Stimulated activated CD4-positive, alpha-beta T cell treated with anti-CD3 and anti-CD28 coated beads, Interleukin-1b, Interleukin-23, amount 100 ng/mL, for 1 hour (primary cell): ENCODE measurements at places on chromosomes 4 and X.

- DNase-seq: no peak
These were observed 24.5 kb downstream of the RBMX start for GRCh38 chrX:136856050-136856449.

GRCh38 chr4:138055890-138056289 lies 186.3 kb downstream of the SLC7A11 start:
- DNase-seq: no peak

DNA sequence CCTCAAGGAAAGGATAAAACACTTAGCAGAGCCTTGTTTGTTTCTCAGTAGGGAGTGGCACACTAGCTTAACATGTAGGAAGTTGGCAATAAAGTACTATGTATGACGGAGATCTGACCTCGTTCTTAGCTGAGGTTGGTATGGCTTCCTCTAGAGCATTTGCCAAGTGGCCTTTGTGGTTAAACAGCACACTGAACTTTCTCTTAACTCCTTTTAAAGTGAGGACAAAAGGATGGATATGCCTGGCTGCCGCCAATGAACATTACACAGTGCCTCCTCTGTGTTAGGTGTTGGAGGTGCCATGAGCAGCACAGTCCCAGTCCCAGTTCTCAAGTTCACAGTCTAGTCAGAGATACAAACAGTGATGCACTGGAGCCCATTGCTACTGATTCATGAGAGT lies 54.4 kb downstream of the VGLL1 start:
- DNase-seq: no peak

GRCh38 chr4:876780-877179 lies 50.9 kb upstream of the CPLX1 start:
- no peak for DNase-seq

DNA sequence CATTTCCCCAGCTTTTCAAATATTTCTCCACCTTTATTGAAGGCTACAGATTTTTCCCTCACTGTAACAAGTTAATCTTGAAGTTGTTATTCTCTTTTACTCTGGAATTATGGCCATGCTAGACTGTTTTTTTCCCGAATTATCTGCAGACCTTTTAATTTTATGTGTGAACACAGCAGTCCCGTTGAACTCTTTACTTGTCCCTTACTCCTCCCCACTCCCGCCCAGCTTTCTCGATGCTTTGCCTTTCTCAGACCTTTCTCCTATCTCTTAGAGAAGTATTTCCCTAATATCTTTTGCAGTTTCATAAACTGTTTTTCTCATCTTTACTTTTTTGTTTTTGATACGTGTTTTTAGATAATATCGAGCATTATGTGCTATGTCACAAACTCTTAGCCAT lies 776 bp downstream of the CEP44 start:
- no peak for DNase-seq

GRCh38 chr4:84531689-84532088 lies 32.6 kb upstream of the NKX6-1 start:
- DNase-seq: no peak

GRCh38 chrX:39758791-39759525 lies 338.8 kb downstream of the BCOR start:
- DNase-seq: no peak

GRCh38 chrX:14476205-14476604 lies 53.1 kb upstream of the GLRA2 start:
- no peak for DNase-seq

DNA sequence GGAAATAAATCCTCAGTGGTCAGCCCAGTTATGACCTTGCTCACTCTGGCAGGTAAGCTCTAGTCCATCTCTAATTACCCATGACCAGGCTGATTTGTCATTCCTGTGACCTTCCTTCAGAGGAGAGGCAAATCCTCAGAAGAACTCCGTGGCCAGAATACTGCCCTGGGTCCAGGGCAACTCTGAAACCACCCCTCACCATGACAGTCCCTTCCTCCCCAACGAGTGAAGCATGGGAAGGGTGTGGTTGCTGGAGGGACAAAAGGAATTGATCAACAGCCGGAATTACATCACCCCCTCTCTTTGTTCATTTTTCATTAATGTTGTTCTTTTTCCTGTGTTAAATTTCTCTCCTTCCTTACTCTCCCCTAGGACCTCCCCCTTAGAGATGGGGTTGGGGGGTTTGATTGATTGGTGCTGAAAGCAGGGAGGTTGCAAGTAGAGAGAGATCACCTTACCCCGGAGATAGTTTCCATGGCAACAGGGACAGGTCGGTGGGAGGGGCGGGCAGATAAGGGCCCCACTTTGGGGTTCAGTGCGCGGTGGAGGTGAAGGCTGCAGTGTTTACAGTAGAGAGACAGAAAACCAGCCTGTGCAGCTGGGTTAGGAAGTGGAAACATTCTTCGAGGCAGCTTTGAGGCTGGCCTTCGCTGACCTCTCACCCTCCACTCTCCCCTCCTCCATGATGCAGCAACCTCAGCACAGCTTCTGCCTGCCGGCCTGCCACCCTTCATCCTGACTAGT lies 647.4 kb downstream of the BCOR start:
- no peak for DNase-seq

DNA sequence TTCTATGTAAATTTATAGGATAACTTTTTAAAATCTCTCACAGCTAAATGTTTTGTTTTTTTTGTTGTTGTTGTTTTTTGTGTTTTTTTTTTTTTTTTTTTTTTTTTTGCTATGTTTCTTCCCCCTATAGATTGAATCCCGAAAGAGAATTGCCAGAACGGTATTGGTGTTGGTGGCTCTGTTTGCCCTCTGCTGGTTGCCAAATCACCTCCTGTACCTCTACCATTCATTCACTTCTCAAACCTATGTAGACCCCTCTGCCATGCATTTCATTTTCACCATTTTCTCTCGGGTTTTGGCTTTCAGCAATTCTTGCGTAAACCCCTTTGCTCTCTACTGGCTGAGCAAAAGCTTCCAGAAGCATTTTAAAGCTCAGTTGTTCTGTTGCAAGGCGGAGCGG lies 4.1 kb downstream of the BRS3 start:
- DNase-seq: no peak

DNA sequence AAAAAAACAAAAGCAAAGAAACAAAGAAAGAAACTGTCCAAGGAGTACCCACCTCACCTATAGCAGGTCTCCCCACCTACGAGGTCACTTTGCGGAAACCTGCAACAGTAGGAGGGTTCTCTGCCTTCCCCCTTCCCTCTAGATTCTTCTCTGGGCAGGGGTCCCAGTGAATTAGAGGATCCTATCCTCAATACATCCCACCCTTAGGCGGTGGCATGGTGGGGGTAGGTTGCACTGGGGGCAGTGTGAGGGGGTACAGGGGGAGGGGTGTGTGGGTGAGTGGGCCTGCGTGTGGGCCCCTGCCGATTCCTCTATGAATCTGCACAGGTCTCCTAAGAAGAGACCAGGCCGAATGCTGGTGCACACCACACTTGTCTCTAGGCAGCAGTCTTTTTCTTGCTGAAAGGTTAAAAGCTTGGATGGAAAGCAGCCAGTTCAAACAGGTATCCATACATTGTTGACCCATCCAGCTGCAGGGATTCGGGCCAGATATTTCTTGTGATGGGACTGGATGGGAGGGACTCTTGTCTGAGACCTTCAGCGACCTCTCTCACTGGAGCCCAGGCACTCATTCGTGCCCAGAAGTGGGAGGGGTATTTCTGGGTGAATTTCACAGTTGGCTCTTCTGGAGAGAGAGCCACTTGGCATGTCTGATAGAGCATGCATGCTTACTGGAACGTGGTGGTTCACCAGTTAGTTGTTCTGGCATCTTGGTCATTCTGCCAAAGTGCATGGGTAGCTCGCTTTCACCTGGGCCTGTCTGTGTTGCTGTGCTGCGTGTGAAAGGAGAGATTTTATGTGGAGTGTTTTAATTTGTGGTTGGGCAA lies 65.6 kb downstream of the NBDY start:
- no peak for DNase-seq

DNA sequence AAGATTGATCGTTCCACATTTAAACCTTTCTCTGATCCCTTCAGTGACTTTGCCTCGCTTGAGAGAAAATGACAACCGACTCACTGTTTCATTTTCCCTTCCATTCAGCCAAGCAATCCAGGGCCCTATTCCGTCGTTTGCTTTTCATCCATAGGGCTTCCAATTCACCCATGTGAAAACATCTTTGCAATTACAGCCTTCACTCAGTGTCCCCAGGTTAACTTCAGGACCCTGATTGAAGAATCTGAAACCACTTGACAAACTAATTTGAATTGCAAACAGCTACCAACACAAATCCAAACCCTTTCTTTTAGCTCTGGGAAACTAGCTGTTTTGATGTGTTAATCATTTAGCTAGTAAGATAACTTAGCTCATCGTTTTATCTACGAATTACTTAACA lies 120.2 kb upstream of the FAM9C start:
- DNase-seq: no peak

DNA sequence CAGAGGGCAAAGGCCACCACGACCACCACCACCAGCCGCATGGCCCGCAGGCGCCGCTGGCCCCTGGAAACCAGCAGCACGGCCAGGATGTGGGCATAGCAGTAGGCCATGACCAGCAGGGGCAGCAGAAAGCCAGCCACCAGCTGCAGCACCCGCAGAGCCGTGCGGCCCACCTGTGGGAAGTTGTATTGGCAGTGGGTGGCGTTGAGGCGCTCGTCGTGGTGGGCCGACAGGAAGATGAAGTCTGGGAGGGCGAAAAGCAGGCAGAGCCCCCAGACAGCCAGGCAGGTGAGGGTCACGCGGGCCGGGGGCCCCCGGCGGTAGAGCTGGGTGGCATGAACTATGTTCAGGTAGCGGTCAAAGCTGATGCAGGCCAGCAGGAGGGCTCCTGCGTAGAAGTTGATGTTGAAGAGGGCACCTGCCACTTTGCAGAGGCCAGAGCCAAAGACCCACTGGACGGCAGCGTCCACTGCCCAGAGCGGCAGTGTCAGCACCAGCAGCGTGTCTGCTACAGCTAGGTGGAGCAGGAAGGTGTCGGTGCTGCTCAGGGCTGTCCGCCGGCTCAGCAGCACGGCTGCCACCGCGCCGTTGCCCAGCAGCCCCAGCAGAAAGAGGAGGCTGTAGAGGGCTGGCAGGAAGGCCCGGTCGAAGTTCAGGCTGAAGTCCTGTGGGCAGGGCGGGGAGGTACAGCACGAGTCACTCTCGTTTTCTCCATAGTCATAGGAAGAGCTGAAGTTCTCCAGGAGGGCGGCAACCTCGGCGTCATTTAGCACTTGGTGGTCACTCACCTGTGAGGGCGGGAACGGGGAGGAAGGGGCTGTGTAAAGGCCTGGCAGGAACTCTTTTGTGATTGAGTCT lies 1.4 kb downstream of the CXCR3 start:
- DNase-seq: no peak

GRCh38 chrX:9668537-9668936 lies 97.1 kb downstream of the GPR143 start:
- DNase-seq: no peak

DNA sequence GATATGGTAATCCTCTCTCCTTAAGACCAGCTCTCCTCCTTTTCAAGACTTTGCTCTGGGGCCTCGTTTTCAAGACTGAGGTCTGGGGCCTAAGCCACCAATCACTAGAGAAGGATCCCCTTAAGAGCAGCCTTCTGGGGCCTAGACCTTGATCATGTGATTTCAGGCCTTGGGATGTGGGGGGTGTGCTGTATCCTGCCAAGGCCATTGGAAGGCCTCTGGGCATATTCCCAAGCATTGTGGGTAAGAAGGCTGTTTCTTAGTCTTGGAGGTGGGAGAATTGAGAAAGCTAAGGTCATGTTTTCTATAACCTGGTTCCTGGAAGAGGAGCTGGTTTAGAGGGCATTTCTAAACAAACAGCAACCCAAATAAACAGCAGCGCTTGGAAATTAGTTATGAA lies 12.1 kb downstream of the TMEM164 start:
- no peak for DNase-seq

DNA sequence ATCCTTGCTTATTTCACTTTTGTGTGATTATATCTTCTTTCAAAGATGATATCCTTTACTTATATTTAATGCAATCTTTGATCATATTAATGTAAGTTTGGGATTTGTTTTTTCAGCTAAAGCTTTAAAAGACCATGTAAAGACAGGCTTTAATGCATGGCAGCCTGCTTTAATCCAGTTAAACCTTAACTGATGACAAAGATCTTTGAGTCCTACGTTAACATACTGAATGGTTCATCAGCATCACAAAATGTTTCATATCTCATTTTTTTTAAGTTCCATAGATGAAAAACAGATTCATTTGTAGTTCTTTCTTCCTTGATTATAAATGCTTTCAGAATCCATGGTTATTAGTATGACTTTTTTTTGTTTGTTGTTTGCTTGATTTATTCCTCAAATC lies 1102.8 kb downstream of the FSTL5 start:
- DNase-seq: no peak

DNA sequence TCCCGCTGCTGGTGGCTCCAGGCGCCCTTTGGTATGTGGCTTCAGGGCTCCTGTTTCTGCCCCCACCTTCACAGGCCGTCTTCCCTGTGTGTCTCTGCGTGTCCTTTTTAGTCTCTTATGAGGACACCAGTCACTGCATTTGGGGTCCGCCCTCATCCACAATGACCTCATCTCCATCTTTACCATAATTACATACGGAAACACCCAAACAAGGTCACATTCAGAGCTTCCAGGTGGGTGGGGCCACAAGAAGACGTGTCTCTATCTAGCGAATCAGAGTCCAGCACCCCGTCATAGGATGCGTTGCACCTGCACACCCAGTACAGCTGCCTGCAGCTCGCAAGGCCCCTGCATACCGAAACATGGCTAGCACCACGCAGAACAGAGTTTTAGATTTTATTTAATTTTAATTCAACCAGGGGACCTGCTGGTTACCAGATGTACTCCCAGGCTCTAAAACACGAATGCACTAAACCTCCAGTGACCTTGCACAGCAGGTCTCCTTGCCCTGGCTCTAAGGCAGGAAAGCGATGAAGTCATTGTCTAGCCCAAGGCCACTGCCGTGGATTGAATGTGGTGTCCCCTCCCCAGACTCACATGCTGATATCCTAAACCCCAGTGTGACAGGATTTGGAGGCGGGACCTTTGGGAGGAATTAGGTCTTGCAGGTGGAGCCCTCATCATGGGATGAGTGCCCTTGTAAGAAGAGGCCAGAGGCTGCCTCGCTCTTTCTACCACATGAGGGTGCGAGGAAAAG lies 30.3 kb downstream of the ABLIM2 start:
- DNase-seq: no peak

DNA sequence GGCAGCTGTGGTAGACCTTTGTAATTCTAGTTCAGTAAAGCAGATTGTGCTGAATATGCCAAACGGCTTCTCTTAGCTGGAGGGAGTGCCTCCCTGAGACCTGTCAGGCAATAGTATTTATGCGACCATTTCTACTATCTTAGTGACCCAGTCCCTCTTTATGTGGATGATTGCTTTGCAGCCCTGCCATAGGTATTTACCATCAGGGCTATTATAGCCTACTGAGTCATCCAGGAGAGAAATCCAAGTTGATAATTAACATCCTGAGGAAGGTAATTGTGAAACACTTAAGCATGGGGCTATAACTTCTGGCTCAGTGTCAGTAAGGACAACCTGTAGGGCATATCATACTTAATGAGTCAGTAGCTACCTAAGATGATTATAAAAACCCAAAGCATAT lies 103.9 kb upstream of the MAOA start:
- no peak for DNase-seq

GRCh38 chrX:111467896-111468295 lies 43.5 kb upstream of the SERTM2 start:
- no peak for DNase-seq

- DNase-seq: no peak
These were observed 6.2 kb upstream of the CXCL3 start for GRCh38 chr4:74044677-74045076.

GRCh38 chrX:9627922-9628321 lies 137.7 kb downstream of the GPR143 start:
- DNase-seq: no peak

GRCh38 chrX:138034136-138034535 lies 468.2 kb downstream of the ZIC3 start:
- no peak for DNase-seq

- DNase-seq: no peak
These were observed 256.1 kb downstream of the THOC2 start for GRCh38 chrX:123476611-123477219.

GRCh38 chrX:2828344-2828958 lies at the start of gene GYG2:
TSS of gene GYG2 (plus strand) at chrX:2828930. CDS start at chrX:2830189, 1,259 bp downstream.
- DNase-seq: no peak
